ENCODE measurements at places on chromosomes 13 and 19.

DNA sequence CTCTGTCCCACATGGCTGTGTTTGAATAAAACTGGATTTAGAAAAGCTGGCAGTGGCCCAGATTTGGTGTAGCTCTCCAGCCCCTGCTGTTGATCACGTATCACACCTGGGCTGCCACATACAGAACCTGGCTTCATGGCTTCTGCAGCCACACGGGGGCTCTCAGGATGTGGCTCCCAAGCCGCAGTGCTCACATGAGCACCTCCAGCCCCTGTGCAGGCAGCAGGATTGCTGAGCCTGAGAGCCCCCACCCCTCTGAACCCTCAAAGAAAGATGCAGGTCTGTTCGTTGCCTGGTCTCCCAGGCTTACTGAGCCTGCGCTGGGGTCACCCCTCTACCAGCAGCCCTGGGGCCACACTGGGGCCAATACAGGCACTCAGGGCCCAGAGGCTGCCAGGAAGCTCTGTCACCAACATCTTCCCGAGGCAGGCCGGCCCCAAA, 2.7 kb downstream of the PLEKHF1 start:
- DNase-seq: peak; percentile 69

DNA sequence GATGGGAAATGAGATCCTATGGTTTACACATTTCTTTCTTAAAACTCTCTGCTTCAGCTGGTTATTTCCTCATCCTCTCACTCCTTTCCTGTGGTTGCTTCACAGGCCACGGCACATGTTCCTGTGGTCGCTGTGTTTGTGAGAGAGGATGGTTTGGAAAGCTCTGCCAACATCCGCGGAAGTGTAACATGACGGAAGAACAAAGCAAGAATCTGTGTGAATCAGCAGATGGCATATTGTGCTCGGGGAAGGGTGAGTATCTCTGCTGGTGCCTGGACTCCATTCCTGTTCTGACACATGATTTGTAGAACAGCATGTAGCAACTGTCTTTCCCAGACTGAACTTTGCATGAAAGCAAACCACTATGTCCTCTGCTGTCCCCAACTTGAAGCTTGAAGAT, 254.2 kb downstream of the ITGBL1 start:
- no peak for DNase-seq

- no peak for DNase-seq
Observed at GRCh38 chr13:35957996-35958395, 173.2 kb downstream of the DCLK1 start.

GRCh38 chr13:44415815-44416214, 42.2 kb downstream of the SERP2 start:
- no peak for DNase-seq

DNA sequence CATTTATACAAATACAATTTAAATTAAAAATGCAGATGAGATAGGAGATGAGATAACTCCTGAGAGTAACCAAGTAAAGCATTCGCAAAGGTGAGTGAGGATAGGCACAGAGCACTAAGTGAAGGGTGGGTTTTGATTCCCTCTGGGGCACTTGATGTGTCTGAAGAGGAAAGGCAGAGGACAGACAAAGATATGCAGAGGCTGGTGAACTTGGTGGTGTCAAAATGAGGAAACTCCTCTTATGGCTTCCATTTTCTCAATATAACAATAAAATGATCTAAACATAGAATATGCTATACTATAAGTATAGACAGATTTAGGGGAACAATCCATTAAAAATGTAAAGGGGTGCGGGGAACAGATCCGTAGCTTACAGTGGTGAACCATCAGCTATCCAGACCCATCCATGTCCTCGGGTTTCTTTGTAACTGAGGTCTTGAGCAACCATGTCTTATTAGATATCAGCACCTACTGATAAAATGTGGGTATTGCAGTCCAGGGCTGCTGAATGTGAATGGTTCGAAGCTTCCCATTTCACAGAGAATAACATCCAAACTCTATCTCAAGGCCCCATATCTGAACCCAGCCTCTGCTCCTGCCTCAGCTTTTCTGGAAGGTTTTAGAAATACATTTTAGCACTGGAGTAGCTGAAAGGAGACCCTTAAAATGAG, 73.9 kb upstream of the SLC10A2 start:
- DNase-seq: no peak

DNA sequence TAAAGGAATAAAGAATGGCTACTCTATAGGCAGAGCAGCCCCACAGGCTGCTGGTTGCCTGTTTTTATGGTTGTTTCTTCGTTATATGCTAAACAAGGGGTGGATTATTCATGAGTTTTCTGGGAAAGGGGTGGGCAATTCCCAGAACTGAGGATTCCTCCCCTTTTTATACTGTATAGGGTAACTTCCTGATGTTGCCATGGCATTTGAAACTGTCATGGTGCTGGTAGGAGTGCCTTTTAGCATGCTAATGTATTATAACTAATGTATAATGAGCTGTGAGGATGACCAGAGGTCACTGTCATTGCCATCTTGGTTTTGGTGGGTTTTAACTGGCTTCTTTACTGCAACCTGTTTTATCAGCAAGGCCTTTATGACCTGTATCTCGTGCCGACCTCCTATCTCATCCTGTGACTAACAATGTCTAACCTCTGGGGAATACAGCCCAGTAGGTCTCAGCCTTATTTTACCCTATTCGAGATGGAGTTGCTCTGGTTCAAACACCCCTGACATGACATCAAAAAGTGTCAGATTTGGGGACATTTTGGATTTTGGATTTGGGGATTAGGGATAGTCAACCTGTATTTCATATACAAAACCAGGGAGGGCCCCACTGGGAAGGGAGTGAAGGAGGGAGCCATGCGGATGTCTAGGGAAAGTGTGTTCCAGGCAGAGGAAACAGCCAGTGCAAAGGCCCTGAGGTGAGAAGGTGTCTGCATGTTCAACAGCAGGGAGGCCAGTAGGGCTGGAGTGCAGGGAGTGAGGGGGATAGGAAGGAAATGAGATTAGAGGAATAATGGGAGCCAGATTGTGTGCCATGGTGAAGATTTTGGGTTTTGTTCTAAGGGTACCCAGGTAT, 10.9 kb downstream of the FXYD5 start:
- no peak for DNase-seq

DNA sequence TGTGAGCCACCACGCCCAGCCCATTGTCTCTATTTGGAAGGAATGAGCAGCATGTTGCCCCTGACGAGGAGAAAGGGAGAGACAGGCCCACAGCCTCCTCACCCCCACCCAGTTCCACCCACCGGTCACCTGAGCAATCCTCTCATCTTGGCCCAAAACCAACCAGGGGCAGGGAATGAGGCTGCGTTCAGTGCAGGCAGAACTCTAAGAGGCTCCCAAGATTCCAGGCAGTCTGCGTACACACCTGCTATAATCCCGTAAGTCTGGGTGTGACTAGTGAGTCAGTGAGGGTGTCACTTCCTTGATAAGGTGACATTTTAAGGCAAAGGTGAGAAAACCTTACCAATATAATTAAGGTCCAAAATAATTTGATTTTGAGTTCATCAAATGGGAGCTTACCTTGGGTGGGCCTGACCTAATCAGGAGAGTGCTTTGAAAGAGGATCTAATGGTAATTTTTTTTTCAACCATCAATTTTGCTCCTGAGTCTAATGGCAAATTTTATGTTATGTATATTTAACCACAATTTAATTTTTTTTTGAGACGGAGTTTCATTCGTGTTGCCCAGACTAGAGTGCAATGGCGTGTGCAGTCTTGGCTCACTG, 26.9 kb upstream of the KLF2 start:
- no peak for DNase-seq

DNA sequence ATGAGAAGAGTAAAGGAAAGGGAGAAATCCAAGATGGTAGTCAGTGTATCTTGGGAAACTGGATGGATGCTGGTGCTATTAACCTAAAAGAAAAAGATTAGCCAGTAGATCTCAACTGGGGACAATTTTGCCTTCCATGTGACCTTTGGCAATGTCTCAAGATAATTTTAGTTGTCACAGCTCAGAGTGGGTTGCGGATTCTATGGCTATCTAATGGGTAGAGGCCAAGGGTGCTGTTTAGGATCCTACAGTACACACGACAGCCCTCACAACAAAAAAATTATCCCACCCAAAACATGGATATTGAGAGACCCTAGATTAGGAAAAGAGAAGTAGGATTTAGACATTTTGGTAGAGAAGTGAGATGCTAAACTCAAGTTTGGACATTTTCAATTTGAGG, 258.9 kb downstream of the GPC5 start:
- no peak for DNase-seq

DNA sequence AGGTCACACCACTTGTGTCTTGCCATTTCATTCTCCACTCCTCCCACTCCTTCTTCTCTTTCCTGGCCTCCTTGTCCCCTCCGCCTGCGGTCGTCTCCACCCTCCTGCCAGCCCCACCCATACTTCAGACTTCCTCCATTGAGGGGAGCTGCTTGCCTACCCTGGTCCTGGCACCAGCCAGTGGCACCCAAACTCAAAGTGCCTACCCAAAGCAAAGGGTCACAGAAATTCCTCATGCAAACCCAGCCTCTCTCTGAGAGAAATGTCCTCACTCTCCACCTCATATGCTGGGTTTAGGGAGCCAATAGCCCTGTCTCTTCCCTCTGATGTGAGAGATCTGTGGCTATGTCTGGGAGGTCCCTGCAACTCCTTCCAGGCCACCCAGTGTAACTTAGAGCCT, 109.6 kb downstream of the TEX26 start:
- no peak for DNase-seq

- DNase-seq: no peak
Observed at GRCh38 chr19:5447700-5448311, 7.4 kb upstream of the ZNRF4 start.

DNA sequence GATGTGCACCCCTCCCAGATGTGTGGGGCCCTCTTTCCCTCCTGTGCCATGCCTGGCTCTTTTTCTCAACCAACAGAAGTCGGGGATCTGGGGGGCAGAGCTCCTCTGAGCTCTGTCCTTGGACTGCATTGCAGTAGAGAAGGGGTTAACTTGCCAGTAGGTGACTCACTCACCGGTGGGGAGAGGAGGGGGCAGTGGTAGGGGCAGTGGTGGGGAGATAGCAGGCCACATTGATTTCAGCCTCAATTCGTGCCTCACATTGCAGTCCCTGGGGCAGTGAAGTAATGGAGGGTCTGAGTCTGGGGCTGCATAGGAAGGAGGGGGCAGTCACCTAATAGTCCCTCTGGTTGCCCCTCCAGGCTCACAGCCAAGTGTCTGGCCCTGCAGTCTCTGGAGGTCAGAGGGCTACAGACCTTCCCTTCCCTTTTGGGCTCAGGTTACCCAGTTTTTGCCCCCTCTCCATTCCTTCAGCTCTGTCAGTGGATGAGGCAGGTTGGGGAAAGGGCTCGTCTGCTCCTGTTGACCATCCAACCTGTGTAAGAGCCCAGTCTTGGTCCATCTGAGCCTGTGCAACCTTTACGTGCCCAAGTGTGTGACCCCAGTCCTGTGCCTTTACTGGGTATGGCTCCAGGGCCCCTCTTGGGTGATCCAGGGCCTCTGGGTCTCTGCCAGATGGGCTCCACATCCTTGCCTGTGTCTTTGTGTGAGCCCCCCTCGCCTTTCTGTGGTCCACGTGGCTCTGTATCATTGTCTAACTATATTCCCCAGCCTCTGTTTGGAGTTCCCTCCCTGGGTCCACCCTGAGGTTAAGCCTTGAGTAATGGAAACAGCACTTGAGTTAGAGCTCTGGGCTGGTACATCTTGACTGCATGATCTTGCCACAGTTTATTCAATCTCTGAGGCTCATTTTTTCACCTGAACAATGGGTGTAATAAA, 13.0 kb downstream of the CIC start:
- DNase-seq: no peak

DNA sequence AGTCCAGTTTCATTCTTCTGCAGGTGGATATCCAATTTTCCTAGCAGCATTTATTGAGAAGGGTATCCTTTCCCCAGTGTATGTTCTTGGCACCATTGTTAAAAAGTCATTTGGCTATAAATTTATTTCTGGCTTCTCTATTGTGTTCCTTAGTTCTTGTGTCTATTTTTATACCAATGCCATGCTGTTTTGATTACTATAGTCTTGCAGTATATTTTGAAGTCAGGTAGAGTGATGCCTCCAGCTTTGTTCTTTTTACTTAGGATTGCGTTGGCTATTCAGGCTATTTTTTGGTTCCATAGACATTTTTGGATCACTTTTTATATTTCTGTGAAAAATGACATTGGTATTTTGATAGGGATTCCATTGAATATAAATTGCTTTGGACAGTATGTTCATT, 71.7 kb upstream of the MLNR start:
- no peak for DNase-seq

DNA sequence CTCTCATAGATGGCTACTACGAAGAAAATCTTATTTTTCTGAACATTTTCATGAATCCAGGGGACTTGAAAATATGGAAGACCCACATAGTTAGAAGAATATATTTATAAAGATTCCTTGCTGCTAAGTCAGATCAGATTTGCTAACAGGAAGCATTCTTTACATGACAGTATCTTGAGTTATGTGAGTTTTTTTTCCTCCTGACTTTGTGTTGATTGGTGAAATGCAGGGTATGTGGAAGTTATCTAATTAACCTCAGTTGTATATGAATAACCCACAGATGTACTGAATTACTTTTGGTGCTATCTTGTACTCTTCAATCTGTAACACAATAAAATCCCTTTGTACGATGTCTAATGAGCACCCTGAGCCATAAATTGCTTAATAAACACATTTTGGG, 53.8 kb downstream of the ESD start:
- no peak for DNase-seq

- no peak for DNase-seq
Observed at GRCh38 chr19:21838646-21839045, 2.7 kb upstream of the ZNF43 start.

DNA sequence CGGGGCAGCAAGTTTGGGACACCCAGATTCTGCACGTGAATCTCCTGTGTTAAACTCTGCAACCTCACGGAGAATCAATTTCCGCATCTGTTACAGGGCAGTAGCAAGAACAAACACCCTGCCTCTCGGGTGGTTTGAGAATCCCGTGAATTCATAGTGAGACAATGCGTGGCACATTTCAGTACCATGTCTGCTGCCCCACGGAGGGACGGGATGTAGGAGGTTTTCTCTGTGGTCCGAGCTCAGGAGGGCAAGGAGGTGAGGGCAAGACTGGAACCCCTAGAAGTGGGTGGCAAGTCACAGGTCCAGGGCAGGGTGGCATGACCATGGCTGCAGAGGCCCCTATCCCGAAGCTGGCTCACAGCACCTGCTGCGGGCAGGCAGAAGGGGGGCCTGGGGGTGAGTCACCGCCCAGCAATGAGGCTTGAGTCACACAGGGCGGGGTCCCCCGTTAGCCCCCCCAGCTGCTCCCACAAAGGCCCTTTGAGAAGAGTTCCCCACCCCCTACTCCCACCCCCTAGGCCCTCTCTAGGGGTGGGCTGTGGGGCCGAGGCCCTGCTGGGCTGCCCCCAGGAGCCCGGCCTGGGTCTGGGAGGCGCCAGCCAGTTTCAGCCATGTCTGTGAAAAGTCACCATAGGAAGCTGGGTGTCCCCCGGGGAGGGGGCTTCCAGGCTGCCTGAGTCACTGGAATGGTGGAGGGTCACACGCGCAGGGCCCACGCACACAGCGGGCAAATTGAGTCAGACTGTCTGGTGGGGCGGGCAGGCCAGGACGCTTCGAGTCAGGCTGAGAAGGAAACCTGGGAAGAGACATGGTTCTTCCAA, 25.8 kb upstream of the NANOS3 start:
- peak; percentile 74 for DNase-seq

GRCh38 chr13:113528813-113529180, 38.3 kb upstream of the DCUN1D2 start:
- no peak for DNase-seq
